ENCODE measurements at places on chromosomes 1 and 21. TPM values are rescaled to one million over a fixed set of nuclear protein-coding genes. Genes with fewer than 3 reads are reported as not detected.

The C1orf94 gene
- total RNA-seq, result not detected

The PRRX1 gene
- not detected for total RNA-seq

The ADGRL4 gene
- 198 TPM for total RNA-seq

The S100A7A gene
- not detected for total RNA-seq

The RO60 gene
- total RNA-seq, result 144 TPM

The SPATA45 gene
- 0.82 TPM for total RNA-seq

The CD1B gene
- total RNA-seq, result not detected

The NUDT4B gene
- total RNA-seq, result not detected

The LENEP gene
- 0.82 TPM for total RNA-seq

The HAO2 gene
- total RNA-seq, result not detected

The UBE2G2 gene
- total RNA-seq, result 49.6 TPM

The FCRL6 gene
- not detected for total RNA-seq

The LCE6A gene
- not detected for total RNA-seq

The GSTM5 gene
- 27.9 TPM for total RNA-seq

The CBS gene
- 91.1 TPM for total RNA-seq

The COL24A1 gene
- total RNA-seq, result 0.74 TPM

The F3 gene
- total RNA-seq, result 1.4 TPM

The LRRIQ3 gene
- total RNA-seq, result 0.21 TPM

The MXRA8 gene
- total RNA-seq, result 0.64 TPM

The BNIPL gene
- 1.5 TPM for total RNA-seq

The TCHHL1 gene
- not detected for total RNA-seq

The OLFML3 gene
- total RNA-seq, result 130 TPM

The ANKRD65 gene
- 0.31 TPM for total RNA-seq

The S100A7 gene
- total RNA-seq, result not detected

The MATN1 gene
- total RNA-seq, result 1.7 TPM

The PLPPR5 gene
- 1.1 TPM for total RNA-seq

The NTNG1 gene
- total RNA-seq, result 3.2 TPM

The KRTAP19-1 gene
- total RNA-seq, result not detected

The SUSD4 gene
- 18.5 TPM for total RNA-seq

The S100B gene
- 0.54 TPM for total RNA-seq

The SPRR2E gene
- total RNA-seq, result not detected

The LAPTM5 gene
- total RNA-seq, result 80.5 TPM

The OR2M3 gene
- total RNA-seq, result not detected

The CELA3A gene
- not detected for total RNA-seq

The ALPL gene
- total RNA-seq, result 11.7 TPM

Measured in endothelial cell (in vitro differentiated cells).